ENCODE measurements at places on chromosomes 7 and 10.

GRCh38 chr7:131431289-131431688 is 103.6 kb downstream of the MKLN1 start:
- no peak for DNase-seq

DNA sequence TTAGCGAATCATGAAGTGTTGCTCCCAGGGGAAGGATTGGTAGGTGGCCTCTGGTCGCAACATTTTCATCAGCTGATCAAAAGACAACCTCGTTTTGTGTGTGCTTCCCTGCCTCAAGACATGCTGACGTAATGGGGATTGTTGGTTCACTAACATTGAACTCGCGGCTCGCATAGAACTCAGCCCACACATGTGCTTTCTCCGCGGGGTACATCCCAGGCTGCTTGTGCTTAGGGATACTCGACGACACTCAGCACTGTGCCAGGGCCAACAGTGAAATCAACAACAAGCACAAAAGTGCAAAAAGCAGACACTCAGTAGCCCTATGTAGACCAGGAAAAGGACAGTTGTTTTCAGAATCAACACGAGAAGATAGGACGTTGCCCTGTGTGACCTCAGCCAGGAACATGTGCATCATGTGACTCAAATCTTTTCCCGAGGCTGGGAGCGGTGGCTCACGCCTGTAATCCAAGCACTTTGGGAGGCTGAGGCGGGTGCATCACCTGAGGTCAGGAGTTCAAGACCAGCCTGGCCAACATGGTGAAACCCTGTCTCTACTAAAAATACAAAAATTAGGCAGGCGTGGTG is 20.8 kb downstream of the WIPI2 start:
- no peak for DNase-seq

- DNase-seq, result no peak
These were observed 260.5 kb upstream of the MKLN1 start for GRCh38 chr7:131067220-131067619.

DNA sequence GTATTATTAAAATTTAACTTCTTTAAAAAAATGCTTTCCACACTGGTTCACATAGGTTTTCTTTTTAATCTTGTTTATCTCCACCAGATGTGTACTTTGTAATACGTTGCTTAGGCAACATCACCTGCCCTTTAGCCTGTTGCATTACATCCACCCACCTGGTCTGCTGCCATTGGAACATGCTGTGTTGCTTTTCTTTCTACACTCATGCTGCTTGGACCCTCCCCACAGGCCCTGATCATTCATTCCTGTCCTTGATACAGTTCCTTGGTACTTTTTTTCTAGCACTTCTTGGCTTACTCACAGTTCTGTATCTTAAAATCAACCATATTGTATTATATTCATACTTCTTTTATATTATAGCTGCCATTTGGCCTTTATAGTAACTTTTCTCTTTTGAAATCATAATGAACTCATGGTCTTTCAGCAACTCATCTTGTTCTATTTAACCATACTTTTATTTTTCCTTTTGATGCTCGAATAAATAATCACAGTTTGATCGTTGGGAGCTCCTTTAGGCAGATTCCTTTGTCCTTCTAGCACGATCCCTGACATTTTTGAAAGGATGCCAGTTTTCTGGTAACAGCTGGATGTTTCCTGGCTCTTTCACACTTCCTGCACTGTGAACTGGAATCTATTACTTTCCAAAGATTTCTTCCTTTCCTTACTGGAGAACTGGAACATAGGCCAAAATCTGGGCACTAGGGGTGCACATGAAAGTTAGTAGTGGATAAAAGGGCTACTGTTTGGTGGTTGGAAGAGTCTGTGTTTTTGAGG is 125.1 kb downstream of the CDK14 start:
- no peak for DNase-seq

DNA sequence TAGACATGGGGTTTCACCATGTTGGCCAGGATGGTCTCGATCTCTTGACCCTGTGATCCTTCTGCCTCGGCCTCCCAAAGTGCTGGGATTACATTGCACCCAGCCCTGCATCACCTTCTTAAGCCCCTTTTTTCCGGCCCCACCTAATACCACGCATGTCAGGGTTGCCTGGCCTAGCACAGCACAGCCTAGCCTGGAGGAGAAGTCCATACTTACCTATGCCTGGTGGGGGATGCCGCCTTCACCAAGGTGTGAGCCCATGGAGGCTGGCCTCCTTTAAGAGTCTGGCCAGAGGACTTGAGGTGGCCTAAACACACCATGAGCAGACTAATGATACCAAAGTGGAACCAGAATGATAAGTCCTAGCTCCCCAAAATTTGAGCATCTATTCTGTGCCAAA is 22.0 kb upstream of the CUX1 start:
- no peak for DNase-seq

DNA sequence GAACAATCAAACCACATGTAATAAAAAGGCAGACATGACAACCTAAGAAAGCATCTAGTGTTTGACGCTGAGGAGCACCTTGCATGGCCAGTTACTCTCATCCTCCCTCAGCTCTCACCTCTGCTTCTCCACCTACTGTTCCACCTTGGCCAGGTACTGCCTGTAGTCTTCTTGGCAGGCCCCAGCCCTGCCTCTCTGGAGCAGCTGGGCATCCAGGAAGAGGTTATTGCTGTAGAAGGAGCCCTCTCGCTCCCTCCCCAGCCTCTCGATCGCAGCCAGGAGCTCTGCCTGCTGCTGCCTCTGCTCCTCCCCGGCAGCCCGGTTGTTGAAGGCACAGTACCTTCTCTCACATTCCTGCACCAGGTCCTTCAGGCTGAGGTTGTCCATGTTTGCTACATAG is 9.7 kb downstream of the GIMAP5 start:
- DNase-seq, result no peak

GRCh38 chr7:20835111-20835750 is 48.5 kb upstream of the SP8 start:
- no peak for DNase-seq

DNA sequence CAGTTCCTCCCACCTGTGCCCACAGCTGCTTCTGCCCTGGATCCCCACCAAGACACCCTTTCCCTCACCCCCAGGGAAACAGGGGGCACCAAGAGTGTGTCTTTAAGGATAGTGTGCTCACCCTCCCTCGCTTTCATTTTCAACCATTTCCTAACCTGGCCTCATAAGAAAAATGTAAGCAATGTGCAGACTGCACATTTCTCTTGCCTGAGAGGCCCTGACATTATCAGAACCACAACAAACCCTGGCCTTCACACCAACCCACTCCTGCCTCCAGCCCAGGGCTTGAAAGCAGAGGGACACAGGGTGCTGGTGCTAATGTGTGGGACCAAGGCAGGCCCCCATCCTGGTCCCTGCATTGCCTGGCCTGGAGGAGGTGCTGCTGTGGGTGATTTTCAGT is 11.0 kb upstream of the IMPDH1 start:
- no peak for DNase-seq

- DNase-seq, result no peak
These were observed 23.9 kb downstream of the KLF6 start for GRCh38 chr10:3761021-3761686.

- DNase-seq, result no peak
These were observed 2.6 kb downstream of the NRG3 start for GRCh38 chr10:81877596-81877995.

DNA sequence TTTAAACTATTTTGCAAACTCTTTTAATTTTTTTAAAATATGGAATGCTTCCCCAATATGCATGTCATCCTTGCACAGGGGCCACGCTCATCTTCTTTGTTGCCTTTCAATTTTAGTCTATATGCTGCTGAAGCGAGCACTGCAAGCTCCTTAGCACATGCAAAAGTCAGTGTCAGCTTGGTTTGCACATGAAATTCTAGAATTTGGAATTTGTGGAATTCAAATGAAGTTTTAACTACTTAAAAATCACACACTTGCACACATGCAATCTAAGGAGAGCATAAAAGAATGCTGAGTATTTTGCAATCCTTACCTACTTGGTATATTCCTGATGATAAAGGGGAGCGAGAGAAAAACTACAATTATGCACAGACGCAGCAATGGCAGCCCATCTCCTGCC is 78.3 kb upstream of the ATP6V0A4 start:
- DNase-seq, result no peak

GRCh38 chr10:124229201-124229988 is 136.0 kb upstream of the CHST15 start:
- no peak for DNase-seq

DNA sequence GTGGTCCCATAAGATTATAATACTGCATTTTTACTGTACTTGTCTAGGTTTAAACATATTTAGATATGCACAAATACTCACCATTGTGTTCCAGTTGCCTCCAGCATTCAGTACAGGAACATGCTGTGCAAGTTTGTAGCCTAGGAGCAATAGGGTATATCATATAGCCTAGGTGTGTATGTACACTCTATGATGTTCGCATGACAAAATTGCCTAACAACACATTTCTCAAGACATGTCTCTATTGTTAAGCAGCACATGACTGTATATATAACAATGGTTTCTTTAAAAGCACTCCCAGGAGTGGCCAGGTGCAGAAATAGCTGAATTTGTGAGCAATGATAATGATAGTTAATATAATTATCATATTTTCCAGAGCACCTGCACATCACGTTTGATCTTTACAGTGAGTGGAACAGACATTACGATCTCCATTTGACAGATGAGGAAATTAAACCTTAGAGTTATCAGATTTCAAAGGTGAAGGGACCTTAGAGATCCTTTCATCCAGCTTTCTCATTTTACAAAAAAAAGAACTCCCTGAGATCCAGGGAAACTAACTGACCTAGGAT is 99.2 kb upstream of the PDCD4 start:
- no peak for DNase-seq

- no peak for DNase-seq
These were observed 408.0 kb downstream of the HGF start for GRCh38 chr7:81361769-81362312.

DNA sequence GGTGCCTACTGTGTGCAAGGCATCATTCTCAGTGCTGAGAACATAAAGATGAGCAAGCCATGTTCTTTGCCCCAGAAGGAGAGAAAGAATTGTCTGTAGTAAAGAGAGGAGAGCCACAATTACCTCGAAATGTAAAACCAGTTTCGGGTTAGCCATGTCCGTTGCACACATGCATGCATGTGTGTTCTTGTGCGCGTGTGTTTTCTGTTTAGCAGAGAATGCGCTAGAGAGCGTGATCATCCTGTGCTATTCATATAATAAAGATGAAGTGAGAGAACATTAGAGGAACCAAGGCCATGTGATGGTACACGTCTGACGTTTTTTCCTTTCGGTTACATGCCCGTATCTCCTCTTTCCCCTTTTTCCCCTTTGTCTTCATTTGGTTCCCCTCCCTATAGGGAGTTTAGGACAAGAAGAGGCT is 158.2 kb downstream of the CELF2 start:
- DNase-seq, result no peak

- no peak for DNase-seq
These were observed 103.2 kb upstream of the WAC start for GRCh38 chr10:28429573-28430216.

- no peak for DNase-seq
These were observed 31.4 kb upstream of the AQP1 start for GRCh38 chr7:30880125-30880720.

- DNase-seq, result no peak
These were observed 52.0 kb upstream of the FIGNL1 start for GRCh38 chr7:50502001-50502684.

DNA sequence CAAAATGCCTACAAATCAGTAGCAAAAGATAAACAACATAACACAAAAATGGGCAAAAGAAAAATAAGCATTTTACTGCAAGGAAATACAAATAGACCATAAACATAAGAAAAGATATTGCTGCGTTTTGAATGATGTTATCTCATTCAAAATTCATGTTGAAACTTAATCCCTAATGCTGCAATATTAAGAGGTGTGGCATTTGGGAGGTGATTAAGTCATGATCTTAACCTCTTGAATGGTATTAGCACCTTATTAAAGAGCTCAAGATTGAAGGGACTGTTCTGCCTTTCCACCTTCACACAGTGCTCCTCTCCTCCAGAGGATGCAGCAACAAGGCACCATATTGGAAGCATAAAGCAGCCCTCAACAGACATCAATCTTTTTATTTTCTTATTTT is 12.4 kb upstream of the TNKS2 start:
- DNase-seq, result no peak

DNA sequence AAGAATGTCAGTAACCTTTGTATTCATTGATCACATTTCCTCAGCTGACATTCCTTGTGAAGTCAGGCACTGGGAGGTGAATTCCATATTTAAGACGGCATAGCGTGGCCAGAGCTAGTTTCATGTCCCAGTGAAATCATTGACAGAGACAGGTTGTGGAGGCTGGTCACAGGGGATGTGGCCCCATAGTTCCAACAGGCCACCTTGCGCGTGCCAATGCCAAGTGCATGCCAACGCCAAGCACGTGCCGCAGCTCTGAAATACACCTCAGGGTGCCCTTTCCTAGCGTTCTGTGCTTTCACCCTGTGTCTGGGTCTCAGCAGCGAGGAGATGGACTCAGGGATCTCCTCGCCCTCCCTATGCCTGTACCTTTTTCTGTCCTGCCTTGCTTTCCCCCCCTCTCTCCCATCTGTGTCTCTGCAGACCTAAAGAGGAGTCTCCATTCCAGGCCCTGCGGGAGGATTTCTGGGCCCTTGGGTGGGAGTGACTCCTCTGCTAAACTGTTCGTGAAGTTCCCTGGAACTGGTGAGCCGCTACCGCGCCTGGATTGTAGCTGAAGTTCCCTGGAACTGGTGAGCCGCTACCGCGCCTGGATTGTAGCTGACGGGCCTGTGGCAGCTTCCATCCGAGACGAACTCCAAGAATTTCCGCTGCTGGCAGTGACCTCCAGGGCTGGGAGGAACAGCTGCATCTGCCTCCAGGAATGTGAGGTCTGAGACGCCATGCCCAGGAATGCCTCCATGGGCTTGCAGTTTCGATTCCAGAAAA is 19.7 kb downstream of the AQP1 start:
- DNase-seq, result no peak

DNA sequence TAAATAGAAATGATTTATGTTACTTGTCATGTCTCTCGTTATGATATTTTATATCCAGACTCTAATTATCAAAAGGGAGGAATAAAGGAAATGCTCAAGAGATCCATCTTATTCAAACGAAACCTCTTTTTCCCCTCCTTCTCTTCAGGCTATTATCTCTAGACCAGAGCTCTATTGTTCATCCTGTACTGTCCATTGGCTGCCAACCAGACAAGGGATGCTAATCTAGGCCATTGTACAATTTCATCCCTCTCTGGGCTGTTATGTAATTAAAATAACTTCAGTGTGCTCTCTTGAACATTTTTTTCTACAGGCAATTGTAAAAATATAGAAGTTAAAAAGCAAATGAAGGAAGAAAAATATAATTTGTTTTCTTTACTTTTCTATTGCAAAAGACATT is 220.4 kb downstream of the HDAC9 start:
- DNase-seq, result no peak
